ENCODE measurements at places on chromosomes 1 and 21. TPM values are rescaled to one million over a fixed set of nuclear protein-coding genes. Genes with fewer than 3 reads are reported as not detected.

GRCh38 chr21:44527156-44527982 is 12.6 kb downstream of the KRTAP10-1 start:
- DNase-seq = no peak

- DNase-seq = peak; percentile 81
Measured at GRCh38 chr1:210332719-210333398, 4.2 kb downstream of the HHAT start.

DNA sequence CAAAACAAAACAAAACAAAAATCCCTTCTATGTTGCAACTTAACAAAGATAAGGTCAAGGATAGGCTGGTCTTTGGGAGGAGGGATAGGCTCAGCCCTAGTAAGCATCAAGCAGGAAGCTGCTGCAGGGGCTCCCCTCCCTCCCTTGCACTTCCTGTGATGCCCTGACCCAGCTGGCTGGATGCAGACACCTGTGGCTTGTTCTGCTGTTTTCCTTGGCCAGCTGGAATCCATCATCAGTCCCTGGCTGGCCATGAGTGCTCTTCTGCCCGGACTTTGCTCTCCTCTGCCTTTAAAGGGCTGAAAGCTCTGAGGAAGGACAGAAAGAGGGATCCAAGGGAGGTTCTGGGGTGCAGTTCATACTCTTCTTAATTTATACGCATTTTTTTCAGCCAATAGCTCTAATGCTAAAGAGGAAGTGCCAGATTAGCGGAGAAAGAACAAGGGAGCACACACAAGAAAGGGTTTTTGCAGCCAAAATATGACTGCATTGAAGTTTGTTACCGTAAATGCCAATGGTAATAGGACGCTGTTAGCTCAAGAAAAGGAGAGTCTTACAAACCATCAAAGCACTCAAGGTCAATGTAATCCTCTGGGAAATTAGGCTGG is 19.9 kb upstream of the UBE2U start:
- DNase-seq = no peak

GRCh38 chr1:77513839-77514763 is 168.4 kb downstream of the ZZZ3 start:
- DNase-seq = no peak

- DNase-seq = no peak
Measured at GRCh38 chr21:15688809-15689208, 41.0 kb upstream of the USP25 start.

GRCh38 chr1:31306278-31306677 is 9.4 kb downstream of the ZCCHC17 start:
- DNase-seq = no peak

LCK gene
- total RNA-seq = 464 TPM
